ENCODE measurements at places on chromosomes 4 and X.
A peak's percentile ranks its signal among the peaks of the same experiment; 100 is the strongest.

DNA sequence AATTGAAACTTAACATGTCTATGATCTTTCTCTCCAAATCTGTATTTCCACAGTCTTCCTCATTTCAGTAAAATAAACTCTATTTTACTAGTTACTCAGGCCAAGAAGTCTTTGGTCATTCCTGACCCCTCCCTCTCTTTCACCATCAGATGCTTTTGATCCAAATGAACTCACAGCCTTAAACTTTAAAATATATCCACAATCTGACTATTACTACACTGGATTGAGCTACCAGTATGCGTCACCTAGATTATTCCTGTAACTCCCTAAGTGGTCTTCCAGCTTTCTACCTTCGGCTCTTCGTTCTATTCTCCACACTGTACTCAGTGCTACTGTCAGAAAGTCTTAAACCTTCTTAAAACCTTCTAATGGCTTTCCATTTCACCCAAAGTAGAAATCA is 195.1 kb downstream of the FBXW7 start:
- no peak for DNase-seq

GRCh38 chrX:149398027-149398426 is 107.1 kb downstream of the IDS start:
- DNase-seq: no peak

- no peak for DNase-seq
Measured at GRCh38 chr4:165443276-165443675, 64.5 kb downstream of the CPE start.

GRCh38 chr4:167989815-167990214 is 102.5 kb upstream of the ANXA10 start:
- no peak for DNase-seq

DNA sequence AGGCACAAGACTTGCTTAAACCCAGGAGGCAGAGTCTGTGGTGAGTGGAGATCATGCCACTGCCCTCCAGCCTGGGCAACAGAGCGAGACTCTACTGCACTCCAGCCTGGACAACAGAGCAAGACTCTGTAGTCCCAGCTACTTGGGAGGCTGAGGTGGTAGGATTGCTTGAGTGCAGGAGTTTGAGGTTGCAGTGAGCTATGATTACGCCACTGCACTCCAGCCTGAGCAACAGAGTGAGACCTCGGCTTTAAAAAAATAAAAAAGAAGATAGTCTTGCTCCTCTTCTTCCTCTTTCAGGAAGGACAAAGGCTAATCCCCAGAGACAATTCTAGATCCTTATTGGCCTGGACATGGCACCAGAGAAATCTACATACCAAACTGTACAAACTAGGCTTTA is 5.7 kb upstream of the PPEF2 start:
- DNase-seq: no peak

DNA sequence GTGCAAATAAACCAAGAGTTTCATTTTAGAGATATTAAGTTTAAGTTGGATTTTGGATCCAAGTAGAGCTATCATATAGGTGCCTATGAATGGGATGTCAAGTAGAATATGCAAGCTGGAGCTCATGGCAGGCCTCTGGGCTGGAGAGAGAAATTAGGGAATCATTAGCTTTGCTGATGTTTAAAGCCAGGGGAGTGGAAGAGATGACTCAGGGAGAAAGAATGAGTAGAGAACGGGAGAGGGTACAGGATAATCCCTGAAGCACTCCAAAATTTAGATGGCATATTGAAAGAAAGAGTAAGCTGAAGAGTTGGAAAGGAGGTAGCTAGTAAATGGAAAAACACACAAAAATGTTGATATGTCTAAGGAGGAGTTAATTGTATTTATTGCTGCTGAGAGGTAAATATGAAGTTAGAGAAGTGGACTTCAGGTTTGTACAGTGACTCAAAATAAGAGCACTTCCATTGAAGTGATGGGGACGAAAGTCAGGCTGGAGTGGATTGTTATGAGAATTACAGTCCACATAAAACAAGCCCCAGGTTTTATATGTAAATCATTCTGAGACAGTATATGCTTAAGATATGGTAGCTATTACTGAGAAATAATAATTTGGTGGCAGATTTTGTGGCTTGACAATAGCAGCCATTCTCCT is 72.5 kb upstream of the GRXCR1 start:
- DNase-seq: no peak

DNA sequence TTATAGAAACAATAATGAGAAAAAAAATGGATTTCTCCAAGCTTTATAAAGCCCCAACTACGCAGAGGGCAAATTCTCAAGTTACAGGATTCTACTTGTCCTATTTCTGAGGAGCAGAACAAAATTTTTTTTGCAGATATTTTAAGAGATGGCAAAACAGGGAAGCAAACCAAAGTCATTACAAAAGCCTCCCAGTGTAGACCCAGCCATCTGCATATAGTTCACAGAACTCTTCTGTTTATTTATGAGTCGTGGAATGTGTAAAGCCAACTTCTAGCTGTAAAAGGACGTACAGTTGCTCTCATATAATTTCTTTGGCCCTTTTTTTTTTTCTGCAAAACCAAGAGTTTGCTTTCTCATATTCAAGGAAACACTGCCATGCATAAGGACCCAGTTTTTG is 120.4 kb downstream of the PCDH7 start:
- no peak for DNase-seq

DNA sequence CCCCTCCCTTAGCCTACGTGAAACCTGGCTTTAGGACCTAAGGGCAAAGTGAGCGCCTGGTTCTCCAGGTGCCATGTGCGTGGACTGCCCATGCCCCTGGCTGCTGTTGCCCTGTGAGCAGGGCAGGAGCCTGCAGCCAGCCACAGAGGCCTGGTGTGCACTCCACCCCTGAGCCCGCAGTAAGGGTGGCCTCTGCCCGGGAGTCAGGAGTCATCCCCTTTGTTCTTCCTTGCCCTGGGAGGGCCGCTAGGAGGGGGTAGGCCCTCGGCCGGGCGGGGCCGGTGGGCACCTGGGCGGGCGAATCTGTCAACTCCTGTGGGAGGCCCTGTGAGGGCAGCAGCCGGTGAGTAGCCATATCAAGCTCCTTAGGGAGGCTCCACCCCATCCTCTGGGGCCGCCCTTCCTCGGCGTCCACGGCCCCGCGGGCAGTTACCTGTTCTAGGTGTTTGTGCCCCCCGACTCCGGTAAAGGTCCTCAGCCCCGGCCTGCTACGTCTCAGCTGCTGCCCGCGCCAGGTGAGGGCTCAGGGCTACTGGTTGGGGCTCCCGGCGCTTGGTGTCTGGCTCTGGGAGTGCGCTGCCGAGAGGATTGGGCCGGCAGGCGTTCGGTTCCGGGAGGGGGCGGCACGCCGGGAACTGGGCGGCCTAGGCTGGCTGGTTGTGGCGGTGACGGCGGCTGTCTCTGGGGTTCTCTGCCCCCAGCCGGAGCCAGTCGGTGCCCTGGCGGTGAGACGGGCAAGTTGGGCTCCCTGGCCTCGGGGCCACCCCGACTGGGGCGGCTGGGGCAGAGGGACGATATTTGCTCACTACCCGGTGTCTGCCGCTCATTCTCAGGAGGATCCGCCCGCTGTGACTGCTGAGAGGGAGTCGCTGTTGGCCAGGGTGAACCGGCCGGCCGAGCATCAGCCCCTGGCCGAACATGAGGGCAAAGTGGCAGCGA is 1060.2 kb downstream of the TECRL start:
- no peak for DNase-seq

- DNase-seq: no peak
Measured at GRCh38 chr4:67500373-67500772, 44.9 kb downstream of the CENPC start.

- DNase-seq: no peak
Measured at GRCh38 chr4:54392479-54392878, 163.4 kb downstream of the PDGFRA start.

DNA sequence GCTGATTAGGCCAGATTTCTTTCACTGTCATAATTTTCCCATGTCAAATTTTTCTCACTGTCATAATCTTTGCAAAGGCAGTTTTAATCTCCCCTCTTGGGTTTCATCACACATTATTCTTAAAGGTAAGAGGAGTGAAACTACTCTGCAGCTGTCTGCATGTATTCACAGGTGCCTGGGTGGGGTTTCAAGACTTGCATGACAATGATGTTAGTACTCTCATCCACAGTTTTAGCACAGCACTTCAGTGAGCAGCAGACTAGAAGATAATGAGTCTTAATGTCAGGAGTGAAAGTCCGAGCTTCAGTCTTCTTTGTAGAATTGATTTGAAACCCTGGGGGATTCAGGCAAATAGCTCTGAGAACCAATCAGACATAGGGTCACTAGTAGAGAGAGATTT is 182.5 kb upstream of the GALNT7 start:
- DNase-seq: no peak

GRCh38 chr4:38082424-38083385 is 122.5 kb downstream of the PTTG2 start:
- no peak for DNase-seq

- no peak for DNase-seq
Measured at GRCh38 chr4:71229477-71230270, 109.1 kb upstream of the SLC4A4 start.

DNA sequence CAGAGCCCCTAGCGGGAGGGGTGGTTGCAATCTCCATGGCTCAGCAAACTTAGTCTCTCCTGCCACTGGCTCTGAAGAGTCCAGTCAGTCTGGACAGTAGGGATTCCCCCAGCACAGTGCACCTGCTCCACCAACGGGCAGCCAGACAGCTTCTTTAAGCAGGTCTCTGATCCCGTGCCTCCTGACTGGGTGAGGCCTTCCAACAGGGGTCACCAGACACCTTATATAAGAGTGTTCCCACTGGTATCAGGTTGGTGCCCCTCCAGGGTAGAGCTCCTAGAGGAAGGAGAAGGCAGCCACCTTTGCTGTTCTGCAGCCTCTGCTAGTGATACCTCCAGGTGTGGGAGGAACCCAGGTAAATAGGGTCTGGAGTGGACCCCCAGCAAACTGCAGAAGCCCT is 1393.4 kb downstream of the STIM2 start:
- DNase-seq: no peak

GRCh38 chr4:82753238-82753637 is 45.4 kb downstream of the SCD5 start:
- DNase-seq: no peak

- no peak for DNase-seq
Measured at GRCh38 chr4:156594624-156595023, 377.0 kb downstream of the PDGFC start.

DNA sequence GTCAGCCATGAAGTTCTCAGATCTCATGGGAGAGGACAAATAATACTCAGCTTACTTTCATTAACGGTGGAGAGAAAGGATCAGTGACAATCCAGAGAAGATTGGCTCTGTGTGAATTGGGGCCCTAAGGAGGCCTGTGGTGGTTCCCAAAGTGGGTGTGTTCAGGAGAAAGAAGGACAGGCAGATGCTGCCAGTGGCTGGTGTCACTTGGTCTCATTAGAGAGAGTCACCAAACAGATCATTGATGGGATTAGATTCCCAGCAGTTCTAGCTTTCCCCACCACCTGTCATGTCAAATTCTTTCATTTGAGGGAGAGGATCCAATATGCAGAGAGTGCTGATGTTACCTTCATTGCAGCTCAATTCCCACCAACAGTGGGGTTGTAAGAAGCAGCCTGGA is 8.0 kb downstream of the SMPX start:
- DNase-seq: no peak

DNA sequence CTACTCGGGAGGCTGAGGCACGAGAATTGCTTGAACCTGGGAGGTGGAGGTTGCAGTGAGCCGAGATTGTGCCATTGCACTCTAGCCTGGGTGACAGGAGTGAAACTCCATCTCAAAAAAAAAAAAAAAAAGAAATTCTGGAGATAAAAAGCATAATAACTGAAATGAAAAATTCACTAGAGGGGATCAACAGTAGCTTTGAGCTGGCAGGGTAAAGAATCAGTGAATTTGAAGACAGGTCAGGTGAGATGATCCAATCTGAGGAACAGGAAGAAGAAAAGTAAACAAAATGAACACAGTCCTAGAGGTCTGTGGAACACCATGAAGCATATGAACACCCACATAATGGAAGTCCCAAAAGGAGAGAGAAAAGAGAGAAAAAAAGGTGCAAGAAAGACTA is 15.0 kb downstream of the TIMP1 start:
- DNase-seq: no peak

DNA sequence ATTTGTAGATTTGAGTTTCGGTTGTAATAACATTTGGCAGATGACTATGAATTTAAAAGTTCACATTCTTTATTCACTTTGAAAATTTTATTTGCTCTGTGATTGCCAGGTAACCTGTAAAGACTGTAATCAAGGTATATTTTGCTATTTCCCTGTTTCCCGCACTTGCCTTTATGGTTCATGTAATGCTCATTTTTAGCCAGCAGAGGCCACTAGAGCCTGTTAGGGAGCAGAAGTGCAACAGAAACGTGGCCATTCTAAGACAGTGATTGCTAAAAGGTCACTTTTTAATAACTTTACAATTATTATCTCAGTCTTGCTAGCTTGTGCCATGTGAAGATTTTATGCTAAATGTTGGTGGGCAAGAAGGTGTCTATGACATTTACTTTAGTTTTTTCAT is 12.4 kb downstream of the YIPF6 start:
- DNase-seq: peak; percentile 38
